Ovary (tissue), 10 donors: ENCODE measurements at places on chromosomes 6 and 20. TPM values are rescaled to one million over a fixed set of nuclear protein-coding genes. Genes with fewer than 3 reads are reported as not detected.

DNA sequence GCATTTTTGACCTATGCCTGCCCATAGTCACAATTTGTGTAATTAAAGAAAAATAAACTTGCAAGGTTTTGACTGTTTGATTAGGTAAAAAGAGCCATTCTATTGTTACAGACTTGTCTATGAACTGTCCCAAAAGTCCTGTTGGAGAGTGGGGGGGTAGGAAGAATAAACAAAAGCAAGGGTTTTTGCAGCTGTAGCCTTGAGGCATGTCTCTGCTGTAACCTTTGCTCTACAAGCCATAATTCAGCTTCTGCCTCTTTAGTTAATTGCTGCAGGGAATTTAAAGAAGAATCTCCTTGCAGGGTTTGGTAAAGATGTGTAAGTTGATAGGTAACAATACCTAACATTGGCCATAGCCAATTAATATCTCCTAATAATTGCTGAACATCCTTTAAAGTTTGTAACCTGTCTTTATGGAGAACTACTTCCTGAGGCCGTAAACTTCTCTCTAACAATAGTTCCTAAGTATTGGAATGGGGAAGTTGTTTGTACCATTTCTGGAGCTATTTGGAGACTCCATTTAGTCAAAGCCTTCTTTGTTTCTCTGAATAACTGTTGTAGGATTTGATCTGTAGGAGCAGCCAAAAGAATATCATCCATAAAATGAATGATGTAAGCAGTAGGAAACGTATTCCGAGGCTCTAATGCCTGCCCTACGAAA lies 7.9 kb upstream of the ABHD12 start:
- no peak for DNase-seq

DNA sequence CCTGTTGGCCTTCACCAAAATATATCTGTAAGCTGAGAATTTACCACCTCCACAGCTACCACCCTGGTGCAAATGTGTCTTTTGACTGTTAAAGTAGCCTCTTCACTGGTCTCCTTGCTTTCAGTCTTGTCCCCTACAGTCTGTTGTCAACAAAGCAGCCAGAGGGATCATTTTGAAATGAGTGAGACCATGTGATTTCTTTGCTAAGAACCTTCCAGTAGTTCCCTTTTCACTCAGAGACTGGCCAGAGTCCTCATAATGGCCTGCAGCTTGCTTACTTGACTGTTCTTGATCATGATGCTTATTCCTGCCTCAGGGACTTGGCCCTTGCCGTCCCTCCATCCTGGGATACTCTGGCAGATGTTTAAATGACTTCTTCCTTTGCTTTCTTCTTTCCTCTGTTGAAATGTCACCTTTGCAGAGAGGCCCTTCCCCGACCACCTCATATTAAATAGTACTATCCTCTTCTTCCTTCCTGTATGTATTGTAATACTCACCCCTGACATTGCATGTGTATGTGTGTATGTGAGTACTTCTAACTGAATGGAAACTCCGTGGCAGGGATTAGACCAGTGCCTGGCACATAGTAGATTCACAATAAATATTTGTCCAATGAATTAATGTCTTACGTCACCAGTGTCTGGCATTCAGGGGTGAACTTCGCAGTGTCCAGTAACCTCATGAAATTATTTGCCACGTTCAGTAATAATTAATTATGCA lies 5.0 kb downstream of the MANBAL start:
- no peak for DNase-seq

- DNase-seq: peak; percentile 89
Observed at GRCh38 chr6:89352278-89353117, at the start of gene UBE2J1. UBE2J1 (minus strand) TSS chr6:89352722; CDS start chr6:89352569, 153 bp downstream.

DNA sequence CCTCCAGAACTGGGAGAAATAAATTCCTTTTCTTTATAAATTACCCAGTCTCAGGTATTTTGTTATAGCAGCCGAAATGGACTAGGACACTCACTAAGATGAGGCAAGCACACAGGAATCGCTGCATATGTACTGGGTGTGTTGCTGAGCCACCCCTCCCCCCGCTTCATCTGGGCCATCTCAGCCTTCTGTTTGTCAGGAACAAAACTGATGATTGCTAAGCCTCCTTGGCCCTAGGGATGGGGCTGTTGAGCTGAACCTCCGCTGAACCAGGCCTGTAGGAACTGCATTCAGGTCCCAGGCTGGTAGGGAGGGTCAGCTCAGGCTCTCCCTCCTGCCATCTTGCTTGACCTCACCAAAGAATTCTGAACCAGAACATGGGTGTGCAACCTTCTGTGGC lies 108.6 kb downstream of the MAP3K7 start:
- no peak for DNase-seq

DNA sequence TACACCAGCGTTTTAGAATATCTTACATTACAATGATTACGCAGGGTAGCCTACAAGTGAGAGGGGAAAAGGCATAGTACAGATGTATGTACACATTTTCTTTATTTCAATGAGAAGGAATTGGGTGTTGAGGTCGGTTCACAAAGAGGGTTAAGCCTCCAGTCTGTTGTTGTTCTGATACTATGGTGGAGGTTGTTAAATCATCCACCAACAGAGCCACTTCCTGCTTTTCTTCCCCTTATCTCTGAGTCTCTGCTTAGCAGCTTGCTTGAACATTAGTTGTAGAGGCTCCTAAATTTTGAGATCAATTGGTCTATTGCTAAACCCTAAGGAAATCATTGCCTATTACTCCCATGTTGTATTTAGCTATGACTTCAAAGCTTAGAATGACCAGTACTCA lies 7.3 kb downstream of the RGS17 start:
- DNase-seq: no peak

GRCh38 chr6:160102956-160103824 lies 18.4 kb upstream of the SLC22A1 start:
- DNase-seq: no peak

DNA sequence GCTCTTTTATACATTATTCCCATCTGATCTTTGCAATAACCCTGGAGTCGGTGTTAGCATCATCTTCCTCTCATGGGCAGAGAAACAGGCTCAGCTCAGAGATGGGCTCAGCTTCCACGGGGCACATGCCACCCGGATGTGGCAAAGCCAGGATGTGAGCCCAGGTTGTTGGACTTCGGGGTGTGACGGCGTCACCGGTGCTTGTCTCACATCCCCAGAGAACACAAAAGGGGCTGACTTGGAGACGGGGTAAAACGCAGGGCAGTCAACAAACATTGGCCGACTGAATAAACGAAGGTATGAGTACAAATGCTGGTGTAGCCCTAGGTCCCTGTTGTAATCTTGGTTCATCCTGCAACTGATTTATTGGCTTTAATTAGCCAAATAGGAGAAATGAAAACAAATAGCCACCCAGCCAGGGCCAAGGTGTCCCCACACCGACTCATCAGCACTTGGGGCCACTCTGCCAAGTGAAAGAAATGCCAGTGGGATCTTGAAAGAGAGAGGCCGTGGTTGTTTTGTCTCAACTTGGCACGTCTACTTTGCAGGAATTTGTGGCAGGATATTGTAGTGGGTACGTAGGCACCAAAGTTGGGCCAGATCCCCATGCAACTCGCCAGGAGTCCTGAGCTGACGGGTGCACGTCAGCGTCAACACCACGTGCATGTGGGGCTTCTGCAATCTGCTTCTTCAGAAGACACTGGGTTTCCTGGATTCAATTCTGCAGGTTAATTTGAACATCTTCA lies 42.8 kb downstream of the APCDD1L start:
- DNase-seq: no peak

GRCh38 chr6:157479464-157480303 lies 98.7 kb downstream of the ZDHHC14 start:
- DNase-seq: no peak

DNA sequence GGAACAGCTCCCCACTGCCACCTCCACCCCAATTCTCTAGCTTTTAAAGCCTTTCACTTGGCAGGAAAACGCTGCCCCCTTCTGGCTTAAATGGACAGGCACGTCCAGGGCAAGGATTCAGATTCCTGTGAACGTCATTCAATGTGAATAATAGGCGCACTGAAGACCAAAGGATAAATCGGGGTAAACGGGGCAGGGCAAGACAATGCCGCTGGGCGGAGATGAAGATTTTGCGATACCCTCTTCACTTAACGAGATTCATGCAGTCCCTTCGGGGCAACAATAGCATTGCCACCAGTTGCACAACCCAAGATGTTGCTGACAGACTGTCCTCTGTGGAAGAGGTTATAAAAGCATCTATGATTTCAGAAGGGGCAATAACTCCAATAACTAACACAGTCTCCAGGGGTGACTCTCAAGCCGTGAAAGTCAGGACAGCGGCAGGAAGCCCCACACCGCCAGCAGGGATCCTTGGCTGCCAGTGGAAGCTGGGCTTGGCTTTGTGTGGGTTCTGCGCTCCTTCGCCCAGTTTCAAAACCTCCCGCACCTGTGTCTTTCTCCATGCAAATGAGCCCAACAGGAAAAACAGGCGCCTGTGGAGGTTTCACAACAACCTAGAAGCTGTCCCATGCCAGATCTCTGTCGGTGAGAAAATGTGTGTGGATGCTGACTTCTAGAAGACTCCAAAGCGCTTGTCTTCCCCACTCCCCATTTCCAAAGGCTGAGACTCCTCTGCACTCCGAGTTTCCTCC lies 291.8 kb downstream of the BMP7 start:
- DNase-seq: no peak

- no peak for DNase-seq
Observed at GRCh38 chr6:42159431-42160024, 13.6 kb upstream of the GUCA1A start.

DNA sequence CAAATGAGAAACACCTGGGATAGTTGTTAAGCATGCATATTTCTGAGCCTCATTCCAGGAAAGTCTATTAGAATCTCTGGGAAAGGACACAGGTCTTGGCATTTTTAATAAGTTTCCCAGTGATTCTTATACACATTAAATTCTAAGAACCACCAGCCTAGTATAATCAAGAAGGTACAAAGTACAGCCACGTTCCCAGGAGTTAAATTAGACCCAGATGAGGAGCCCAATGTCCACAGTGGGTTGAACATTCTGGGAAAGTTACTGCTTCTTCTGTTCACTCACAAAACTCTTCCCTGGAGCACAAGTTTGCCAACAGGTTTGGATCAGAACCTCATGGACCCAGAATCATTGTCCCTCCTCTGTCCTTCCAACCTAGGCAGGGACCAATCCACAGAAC lies 90.4 kb downstream of the RCAN2 start:
- DNase-seq: no peak

- no peak for DNase-seq
Observed at GRCh38 chr6:25326960-25327359, 47.8 kb downstream of the CARMIL1 start.

GRCh38 chr6:78525976-78526375 lies 341.4 kb upstream of the IRAK1BP1 start:
- DNase-seq: no peak

- DNase-seq: no peak
Observed at GRCh38 chr20:15847196-15847784, 726.0 kb downstream of the KIF16B start.

GRCh38 chr6:170405311-170405975 lies 98.9 kb downstream of the FAM120B start:
- no peak for DNase-seq

- DNase-seq: no peak
Observed at GRCh38 chr20:24761220-24762065, 187.6 kb upstream of the CST7 start.

DNA sequence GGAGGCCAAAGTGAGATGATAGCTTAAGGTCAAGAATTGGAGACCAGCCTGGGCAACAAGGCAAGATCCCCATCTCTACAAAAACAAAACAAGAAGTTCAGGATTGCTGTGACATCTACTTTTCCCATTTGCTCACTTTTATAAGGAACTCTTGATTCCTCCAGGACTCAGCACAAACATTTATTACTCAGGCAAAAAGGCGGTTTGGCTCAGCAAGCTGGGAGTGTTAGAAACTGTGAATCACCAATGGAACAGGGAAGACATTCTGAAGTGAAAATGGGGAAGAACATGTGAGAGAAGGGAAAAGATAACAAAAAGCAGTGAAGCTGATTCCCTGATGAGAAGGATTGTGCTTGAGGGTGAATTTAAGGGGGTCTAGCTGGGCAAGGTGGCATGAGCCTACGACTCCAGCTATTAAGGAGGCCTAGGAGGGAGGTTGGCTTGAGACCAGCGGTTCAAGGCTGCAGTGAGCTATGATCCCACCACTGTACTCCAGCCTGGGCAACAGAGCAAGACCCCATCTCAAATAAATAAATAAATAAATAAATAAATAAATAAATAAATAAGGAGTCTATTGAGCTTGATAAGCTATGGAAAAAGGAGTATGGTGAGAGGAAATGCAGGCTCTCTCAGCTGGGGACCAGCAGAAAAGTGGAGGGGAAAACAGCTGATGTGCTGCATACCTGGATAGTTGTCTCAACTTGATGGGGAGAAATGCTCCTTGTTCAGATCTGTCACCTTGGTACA lies 65.4 kb upstream of the HDDC2 start:
- no peak for DNase-seq

GRCh38 chr20:61354001-61354390 lies 101.9 kb downstream of the CDH4 start:
- no peak for DNase-seq

GRCh38 chr6:3820563-3820962 lies 28.6 kb upstream of the FAM50B start:
- DNase-seq: no peak

- DNase-seq: no peak
Observed at GRCh38 chr20:3854462-3854871, 7.8 kb downstream of the MAVS start.

DNA sequence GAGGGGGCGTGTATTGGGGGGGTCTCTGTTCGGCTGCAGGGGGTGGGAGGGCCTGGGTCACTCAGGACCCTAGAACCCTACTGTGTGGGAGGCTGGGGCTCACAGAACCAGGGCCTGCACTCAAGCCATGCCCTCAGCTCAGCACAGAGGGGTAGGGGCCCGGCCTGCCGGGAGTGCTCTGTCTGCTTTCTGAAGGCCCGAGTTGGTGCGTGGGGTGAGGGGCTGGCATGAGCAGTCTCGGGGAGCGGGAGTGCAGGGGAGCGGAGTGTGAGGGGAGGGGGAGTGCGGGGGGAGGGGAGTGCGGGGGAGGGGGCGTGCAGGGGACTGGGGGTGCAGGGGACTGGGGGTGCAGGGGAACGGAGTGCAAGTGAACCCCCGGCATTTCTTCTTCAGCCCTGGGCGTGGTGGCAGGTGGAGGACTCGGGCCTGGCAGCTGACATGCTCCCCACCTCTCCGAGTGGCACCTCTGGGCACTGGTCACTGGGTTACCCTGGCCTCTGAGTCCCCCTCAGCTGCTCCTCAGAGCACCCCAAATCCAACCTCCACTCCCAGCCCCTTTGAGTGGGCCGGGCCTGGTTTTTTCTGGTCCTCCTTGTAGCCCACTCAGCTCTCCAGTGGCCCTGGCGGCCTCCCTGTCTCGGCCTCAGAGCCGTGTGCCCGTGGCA lies 1.0 kb downstream of the COL20A1 start:
- DNase-seq: no peak

AKAP12 gene
- total RNA-seq: 133 TPM

C6orf58 gene
- not detected for total RNA-seq

BMP5 gene
- total RNA-seq: not detected

MAP7 gene
- total RNA-seq: 3.7 TPM

FAM209B gene
- total RNA-seq: 0.37 TPM
